ENCODE measurements at places on chromosomes 16 and 17.

DNA sequence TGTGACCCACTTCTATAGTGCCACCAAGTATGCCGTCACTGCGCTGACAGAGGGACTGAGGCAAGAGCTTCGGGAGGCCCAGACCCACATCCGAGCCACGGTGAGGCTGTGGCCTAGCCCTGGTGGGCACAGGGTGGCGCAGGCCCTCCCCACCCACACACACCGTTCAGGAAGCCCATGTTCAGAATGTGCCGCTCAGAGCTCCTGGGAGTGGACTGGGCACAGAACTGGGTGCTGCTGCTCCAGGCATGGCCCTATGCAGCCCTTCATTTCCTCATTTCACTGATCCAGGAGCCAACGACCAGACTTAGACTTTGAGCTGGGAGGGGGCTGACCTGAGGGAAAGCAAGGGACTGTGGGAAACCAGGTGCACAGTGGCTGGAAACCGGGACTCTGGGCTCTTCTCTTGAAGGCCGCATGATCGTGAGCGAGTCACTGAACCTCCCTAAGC is 2.4 kb upstream of the MRM1 start:
- DNase-seq, result no peak

- DNase-seq, result peak; percentile 5
Observed at GRCh38 chr17:51165680-51166197, 472 bp upstream of the NME2 start.

DNA sequence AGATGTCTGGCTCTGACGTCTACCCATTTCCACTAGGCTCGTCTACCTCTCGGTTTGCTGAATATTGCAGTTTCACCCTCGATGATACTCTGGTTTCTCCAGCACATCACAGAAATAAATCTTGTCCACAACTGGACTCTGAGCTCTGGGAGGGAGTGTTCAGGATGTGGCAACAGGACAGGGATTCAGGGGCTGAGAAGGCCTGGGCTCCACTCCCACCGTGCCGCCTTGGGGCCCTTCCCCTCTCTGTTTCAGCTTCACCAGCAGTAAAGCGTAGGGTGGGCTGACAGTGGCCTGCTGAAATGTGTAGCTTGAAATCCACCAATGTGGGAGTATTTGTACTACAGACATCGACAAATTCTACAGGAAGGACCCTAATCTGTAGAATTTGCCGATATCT is 20.0 kb downstream of the TEKT1 start:
- DNase-seq, result no peak

- DNase-seq, result no peak
Observed at GRCh38 chr16:11734653-11735043, 8.0 kb downstream of the TXNDC11 start.

Measured in stimulated activated naive B cell treated with anti-CD40 and anti-IgM and Interleukin-4, amounts not matched to agents 10 μg/mL and 1 μg/mL and 100 μg/mL, for 72 hours (primary cell).